Anterior cingulate cortex (tissue), 58 donors: ENCODE measurements at places on chromosomes 5 and 9.

GRCh38 chr9:99070681-99071080 lies 34.2 kb upstream of the TGFBR1 start:
- DNase-seq: no peak

- no peak for DNase-seq
Measured at GRCh38 chr9:107118863-107119624, 164.0 kb upstream of the RAD23B start.

DNA sequence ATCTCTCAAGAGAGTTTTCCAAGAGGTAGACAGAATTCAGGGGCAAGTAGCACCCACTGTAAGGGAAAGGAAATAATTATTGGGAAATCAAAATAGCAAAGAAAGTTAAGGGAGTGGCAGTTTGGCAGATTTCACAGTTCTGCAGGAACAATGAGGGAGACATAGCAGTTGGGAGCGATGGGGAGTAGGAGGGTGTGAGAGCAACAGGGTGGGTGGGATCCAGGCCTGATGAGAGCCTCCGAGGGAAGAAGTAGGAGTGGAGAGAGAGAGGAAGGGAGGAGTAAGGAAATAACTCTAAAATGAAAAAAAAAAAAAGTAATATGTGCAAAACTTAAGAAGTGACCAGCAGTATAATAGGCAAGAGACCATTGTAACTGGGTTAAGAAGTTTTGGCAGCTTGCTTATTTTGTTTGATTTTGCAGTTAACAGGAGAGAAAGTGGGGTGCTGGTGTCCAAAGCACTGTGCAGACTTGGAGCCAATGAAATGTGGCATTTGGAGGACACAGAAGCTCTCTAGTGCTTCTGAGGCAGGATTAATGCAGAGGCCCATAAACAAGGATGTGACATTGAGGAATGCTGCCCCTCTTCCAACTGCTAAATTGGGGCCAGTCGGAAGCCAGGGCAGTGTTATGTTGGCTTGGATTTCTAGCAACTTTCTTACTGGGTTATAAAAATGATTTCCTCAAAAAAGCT lies 10.2 kb downstream of the TNFAIP8 start:
- no peak for DNase-seq

GRCh38 chr9:84317563-84317962 lies 23.0 kb downstream of the SLC28A3 start:
- no peak for DNase-seq

- DNase-seq: no peak
Measured at GRCh38 chr5:68884144-68884754, 209.6 kb upstream of the SLC30A5 start.

GRCh38 chr9:116635908-116636307 lies 51.2 kb upstream of the TRIM32 start:
- no peak for DNase-seq

DNA sequence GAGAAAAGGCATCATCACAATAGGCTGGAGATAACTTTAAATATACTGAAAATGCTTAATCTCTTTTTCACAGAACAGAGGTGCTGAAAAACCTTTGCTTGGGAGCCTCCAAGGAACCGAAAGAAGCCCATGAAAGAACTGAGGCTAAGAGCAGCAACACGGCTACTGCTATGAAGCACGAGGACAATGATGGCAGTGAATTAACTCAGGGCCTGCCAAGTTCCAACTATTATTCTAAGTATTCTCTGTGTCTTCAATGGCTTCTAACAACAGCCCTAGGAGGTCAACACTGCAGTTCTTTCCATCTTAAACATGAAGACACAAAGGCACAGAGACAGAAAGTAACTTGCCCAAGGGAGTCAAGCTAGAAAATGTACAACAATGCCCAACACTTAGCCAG lies 293.0 kb upstream of the DAP start:
- no peak for DNase-seq

- no peak for DNase-seq
Measured at GRCh38 chr9:107944387-107944786, 454.8 kb upstream of the KLF4 start.

DNA sequence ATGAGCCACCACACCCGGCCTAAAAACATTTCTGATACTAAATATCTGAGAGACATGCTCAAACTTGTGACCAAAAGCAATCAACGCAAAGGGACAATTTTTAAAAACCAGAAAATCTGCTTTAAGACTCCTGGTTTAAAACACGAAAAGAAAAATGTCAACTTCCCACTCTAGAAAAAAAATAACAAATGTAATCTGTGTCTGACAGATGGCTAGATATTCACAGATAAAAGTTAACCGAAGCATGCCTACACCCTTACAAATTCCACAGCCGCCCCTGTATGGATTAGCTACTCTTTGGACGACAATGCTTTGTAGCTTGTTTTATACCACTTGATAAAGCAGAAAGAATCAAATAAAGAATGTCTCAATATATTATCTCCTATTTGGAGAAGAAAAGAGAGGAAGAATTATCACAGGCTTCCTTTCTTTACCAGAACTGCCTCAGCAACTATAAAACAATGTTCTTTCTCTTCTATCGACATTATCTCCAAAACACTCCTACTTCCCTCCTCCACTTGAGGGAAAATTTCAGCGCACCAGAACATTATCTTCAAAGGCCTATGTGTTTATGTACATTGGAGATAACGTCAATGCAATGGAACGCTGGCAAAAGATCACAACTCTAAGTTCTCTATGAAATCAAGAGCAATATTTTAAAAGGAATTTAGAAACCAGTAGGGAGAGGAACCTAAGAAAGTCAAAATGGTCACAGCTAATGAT lies 26.2 kb downstream of the CEMIP2 start:
- DNase-seq: no peak

DNA sequence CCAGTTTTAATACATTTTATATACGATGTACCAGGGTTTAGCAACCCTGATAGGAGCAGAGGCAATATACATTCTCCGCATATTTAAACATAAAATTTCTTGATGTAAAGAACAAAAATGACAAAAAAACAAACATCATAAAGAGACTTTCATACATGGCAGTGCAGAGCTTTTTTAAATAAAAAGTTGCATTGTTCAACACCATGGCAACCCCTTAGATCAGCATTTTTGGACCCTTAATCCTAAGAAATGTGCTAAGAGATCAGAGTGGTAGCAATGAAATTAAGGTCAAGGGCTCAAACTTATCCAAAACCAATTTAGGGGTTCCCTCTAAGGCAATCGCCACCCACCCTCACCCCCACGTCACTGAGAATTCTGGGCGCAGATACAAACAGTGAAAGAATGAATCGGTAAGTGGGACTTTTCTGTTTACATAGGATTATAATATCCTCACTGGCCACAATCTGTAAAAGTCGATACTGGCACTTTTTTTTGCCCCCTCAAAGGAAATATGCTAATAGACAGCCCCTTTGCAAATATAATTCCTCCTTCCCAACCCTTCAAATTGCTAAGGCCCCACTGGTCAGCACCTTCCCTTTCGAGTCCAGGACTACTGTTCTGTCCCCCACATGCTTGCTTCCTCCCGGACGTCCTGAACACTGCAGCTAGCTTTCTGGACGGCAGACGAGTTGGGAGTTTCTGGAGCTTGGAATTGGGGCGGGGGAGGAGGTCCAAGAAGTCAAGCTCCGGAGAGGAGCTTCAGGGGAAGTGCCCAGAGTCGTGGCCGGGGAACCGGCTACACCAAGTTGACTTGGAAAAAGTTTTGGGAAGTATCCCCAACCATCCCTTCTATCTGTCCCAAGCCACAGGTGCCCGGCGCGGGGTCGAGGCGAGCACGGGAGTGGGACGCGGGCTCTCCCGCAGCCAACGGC lies 2.2 kb downstream of the GAS1 start:
- no peak for DNase-seq

DNA sequence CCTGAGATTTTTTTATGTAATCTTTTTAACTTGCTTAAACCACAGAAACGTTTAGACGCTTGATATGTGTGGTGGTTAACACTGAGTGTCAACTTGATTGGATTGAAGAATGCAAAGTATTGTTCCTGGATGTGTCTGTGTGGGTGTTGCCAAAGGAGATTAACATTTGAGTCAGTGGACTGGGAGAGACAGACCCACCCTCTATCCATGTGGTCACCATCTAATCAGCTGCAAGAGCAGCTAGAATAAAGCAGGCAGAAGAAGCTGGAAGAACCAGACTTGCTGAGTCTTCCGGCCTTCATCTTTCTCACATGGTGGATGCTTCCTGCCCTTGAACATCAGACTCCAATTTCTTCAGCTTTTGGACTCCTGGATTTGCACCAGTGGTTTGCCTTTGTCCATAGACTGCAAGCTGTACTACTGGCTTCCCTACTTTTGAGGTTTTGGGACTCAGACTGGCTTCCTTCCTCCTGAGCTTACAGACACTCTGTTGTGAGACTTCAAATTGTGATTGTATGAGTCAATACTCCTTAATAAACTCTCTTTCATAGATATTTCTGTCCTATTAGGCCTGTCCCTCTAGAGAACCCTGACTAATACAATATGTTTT lies 816.0 kb upstream of the CDH9 start:
- no peak for DNase-seq

- DNase-seq: no peak
Measured at GRCh38 chr5:138159666-138160065, 18.8 kb downstream of the BRD8 start.

DNA sequence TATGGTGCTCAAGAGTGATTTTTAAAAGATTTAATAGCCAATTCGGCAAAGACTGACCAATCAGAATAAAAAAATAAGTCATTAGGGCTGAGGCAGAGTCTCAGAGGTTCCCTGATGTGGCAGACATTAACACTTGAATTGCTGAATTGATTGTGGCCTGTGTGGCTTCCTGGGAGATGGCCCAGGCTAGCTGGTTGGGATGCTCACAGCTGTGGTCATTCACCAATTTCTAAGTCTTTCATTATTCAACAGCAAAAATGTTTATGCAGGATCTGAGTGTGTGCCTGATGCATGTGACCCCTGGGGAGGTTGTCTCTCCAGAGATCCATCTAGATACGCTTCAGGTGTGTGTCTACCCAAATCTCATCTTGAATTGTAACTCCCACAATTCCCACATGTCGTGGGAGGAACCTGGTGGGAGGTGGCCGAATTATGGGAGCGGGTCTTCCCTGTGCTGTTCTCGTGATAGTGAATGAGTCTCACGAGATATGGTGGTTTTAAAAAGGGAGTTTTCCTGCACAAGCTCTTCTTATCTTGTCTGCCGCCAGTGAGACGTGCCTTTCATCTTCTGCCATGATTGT lies 632.6 kb upstream of the SEMA6A start:
- DNase-seq: no peak

GRCh38 chr5:145943674-145944121 lies 7.3 kb downstream of the SH3RF2 start:
- DNase-seq: no peak

DNA sequence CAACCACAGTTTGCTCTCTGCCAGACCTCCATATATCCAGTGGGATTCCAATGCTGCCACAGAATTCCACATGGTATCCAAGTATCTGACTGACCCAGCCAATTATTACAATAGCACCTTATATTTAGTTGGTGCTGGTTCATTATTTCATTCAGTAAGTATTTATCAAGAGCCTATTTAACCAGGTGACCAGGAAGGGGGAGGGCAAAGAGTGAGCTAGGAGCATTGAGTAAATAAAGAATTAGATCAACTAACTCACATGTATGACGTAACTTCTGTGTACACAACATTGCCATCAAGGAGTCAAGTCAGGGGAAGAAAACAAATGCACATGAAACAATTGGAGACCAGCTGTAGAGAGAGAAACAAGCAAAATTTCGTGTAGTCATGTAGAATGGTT lies 207.1 kb upstream of the PAPPA start:
- no peak for DNase-seq

GRCh38 chr9:87656485-87656884 lies 69.4 kb upstream of the CTSL start:
- no peak for DNase-seq
